ENCODE measurements at places on chromosomes 12 and 14. TPM values are rescaled to one million over a fixed set of nuclear protein-coding genes. Genes with fewer than 3 reads are reported as not detected.

Gene TEDC1
- polyA plus RNA-seq, result 28.1 TPM

Gene ARID4A
- 32.3 TPM for polyA plus RNA-seq

Gene RITA1
- polyA plus RNA-seq, result 22.8 TPM

Gene DUSP6
- 40.1 TPM for polyA plus RNA-seq

Gene NR1H4
- not detected for polyA plus RNA-seq

Gene SIX1
- not detected for polyA plus RNA-seq

Gene GCN1
- polyA plus RNA-seq, result 27.4 TPM

Gene NEUROD4
- polyA plus RNA-seq, result not detected

Gene MYO1H
- 9.2 TPM for polyA plus RNA-seq

Gene CNTN1
- 101 TPM for polyA plus RNA-seq

Gene GALNT8
- polyA plus RNA-seq, result 25.9 TPM

Gene FBLN5
- 1.5 TPM for polyA plus RNA-seq

Gene NID2
- 1.1 TPM for polyA plus RNA-seq

Gene REM2
- 31.1 TPM for polyA plus RNA-seq

Gene PLBD1
- not detected for polyA plus RNA-seq

Gene FICD
- 1.5 TPM for polyA plus RNA-seq

Gene PRH2
- polyA plus RNA-seq, result not detected

Gene RNASE7
- not detected for polyA plus RNA-seq

Gene AREL1
- 33.8 TPM for polyA plus RNA-seq

Gene NAB2
- polyA plus RNA-seq, result 16.4 TPM

Gene RTRAF
- polyA plus RNA-seq, result 96.5 TPM

Gene REP15
- not detected for polyA plus RNA-seq

Gene PTPN6
- not detected for polyA plus RNA-seq

Gene TAS2R19
- 5.7 TPM for polyA plus RNA-seq

Gene RPL6
- 1,383 TPM for polyA plus RNA-seq

Data from neural cell (in vitro differentiated cells).